RCC 7860 (cell line): ENCODE measurements at places on chromosomes 11 and 22.

DNA sequence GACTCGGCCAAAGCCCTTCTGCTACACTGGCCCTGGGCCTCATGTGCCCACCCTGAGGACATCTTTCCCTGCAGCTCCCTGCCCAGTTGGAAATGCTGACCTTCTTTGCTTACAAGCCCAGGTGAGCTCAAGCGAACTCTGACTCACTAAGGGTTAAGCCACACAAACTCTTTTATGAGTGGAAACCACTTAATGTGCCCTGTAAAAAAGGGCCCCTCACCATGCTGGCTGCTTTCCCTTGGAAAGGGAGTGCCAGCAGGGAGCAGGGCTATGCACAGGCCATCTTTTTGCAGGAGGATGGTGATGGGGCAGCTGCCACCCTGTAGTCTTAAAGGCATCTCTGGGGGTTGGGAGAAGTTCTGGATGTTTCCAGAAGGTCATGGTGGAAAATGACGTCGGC is 18.7 kb downstream of the EHF start:
- DNase-seq, result no peak

DNA sequence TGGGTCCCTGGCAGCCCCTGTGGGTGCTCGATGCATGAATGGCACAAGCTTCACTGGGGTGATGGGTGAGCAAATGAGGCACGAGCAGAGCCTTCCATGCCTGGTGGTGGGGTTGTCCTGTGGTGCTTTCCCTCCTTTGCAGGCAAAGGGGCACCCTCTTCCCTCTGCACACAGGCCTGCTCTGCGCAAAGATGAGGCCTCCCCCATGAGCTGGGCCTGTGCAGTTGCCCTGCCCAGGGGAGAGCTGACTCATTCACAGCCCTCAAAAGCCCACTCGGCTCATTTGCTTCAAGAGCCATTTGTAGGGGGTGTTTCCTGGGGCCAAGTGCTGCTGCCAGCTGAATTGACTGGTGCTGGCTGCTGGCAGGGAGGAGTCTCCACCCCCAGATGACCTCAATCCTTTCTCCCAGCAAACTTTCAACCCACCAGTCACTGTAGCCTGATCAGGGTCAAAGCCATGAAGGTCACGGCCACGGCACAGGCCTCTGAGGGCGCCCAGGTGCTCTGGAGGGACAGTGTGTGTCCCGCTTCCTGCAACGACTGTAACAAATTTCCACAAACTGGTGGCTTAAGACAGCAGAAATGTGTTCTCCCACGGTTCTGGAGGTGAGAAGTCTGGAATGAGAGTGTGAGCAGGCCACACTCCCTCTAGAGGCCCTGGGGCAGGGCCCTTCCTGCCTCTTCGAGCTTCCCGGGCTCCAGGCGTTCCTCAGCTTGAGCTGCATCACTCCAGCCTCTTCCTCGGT is 48.8 kb upstream of the ANO1 start:
- no peak for DNase-seq

DNA sequence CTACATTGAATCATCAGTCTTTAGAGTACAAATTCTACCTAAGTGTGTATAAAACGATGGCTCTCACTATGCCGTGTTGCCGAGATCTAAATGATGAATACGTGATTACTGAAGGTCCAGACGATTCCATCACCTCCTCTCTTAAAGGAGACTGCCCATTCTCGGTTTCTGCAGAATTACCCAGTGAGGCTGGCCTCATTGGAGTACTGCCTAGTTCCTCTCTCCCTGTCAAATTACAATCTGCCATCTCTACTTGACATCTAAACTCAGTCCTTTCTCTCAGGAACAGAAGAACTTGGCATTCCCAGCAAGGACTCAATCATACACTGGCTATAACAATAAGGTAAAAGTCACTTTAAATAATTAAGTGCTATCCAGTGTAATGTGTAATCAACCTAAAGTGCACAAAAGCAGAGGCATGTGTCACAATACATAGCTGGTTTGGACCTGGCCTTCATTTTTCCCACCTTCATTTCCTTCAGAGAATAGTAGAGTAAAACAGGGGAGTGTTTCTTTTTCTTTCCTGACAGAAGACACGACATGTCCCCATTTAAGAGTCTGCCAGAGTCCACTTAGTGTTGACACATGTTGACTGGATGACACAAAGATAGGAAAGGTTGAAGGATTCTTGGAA is 634.1 kb downstream of the LRRC4C start:
- DNase-seq, result no peak

DNA sequence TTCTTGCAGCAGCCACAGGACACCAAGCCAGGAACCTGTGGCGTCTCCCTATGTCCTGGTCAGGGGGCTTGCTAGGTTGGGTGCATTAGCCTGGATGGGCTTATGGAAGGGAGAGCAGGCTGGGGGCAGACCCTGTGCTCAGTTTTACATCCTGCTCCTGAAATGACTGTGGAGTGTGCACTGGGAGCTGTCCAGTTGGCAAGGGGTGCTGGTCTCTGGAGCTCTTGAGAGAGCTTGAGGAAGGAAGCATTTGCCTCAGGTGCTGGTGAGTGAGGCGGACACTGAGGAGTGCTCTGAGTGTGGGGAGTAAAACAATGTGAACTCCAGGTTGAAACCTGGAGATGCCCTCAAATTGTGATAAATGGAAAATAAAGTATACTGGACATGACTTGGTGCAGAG is 3.4 kb downstream of the SCGB1D4 start:
- no peak for DNase-seq

GRCh38 chr11:95920460-95921105 is 3.3 kb downstream of the MTMR2 start:
- DNase-seq, result no peak

- DNase-seq, result peak; percentile 77
Measured at GRCh38 chr22:30224161-30224857, 22.2 kb downstream of the LIF start.

- DNase-seq, result no peak
Measured at GRCh38 chr11:1858154-1858553, 5.3 kb downstream of the LSP1 start.

DNA sequence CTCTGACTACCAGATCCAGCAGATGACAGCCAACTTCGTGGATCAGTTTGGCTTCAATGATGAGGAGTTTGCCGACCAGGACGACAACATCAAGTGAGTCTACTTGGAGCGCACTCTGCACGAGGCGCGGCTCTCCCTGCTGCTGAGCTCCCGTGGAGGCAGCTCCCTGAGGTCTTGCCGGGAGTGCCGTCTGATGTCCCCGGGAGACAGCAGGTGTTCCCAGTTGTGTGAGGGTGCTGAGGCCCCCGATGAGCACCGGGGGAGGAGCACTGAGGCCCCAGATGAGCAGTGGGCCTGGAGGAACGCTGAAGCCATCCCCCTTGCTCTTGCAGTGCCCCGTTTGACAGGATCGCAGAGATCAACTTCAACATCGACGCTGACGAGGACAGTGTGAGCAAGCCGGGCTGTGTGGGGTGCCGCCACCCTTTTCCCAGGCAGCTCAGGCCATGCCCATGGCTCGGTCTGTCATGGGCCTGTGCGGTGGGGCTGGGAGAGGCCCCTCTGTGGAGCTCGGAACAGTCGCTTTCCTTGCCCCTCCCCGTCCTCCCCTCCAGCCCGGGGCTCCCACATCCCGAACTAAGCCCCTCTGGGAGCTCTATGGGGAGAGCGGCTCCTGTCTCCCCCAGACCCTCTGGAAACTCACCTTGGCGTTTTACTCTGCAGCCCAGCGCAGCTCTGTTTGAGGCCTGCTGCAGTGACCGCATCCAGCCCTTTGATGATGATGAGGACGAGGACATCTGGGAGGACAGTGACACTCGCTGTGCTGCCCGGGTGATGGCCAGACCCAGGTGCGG is 37.1 kb downstream of the SBF1 start:
- no peak for DNase-seq

DNA sequence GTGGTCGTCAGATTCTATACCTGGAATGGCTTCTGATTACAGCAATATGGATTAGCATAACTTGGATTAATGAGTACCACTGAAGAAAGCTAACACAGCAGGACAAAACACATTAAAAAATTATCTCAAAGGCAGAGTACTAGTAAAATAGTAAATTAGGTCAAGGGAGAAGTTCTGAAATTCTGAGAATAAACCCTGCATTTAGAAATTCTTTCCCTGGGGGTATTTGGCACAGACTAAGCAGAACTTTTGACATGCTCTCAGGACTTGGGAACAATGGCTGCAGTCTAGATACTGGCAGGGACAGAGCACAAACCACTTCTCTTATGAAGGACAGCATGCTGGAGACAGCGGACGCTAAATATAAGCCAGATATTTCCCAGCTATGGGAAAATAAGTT is 85.6 kb upstream of the GRIA4 start:
- DNase-seq, result no peak

DNA sequence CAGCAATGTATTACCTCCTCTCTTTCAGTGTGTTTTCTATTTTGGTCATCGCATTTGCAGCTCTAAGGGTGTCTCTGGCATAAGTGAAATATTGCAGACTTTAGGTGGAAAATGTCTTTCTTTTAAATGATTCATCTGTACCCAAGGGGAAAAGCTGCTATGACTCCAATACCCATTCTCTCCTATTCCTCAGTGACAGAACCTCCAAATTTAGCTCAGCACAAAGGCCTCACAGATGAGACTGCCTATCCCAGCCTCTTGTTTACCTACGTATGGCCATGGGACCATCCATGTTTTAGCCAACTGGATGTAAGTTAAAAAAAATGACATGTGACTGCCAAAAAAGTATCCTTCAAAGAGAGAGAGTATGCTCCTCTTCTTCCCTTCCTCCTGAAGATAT is 7.9 kb downstream of the MTMR2 start:
- no peak for DNase-seq

GRCh38 chr11:131038597-131038996 is 122.3 kb upstream of the SNX19 start:
- DNase-seq, result no peak

DNA sequence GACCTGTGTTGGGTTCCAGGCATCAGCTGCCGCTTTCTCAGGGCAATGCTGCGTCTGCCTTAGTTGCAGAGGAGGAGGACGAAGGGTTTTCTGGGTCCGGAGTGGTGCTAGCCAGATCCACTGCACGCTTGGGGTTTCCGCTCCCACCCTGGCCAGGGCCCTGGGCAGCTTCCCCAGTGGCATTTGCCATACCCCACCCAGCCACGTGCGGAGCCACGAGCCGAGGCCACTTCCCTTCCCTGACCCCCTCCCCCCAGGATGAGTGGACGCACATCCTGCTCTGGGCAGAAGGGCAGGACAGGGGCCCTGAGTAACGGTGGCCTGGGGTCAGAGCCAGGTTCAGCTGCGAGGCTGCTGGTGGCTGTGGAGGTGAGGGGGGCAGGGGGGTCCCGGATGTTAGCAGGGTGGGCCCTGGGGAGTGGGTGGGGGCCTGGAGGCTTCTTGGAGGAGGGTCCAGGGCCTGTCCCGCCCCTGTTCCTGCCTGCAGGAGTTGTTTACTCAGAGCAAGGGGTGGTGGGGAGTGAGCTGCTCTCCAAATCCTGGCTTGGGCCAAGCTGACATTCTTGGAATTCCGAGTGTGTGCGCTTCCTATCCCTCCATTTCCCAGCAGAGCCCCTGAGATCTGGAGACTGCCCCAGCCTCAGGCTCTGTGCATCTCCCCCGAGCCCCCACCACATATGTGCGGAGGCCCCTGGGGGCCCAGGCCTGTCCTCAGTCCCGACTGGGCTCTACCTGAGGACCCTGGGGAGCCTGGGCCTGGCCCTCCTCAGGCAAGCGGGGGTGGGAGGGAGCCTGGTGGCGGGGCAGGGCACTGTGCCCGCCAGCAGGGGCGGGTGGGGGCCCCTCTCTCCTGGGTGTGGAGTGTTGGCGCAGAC is 1.4 kb downstream of the TSPAN4 start:
- peak; percentile 90 for DNase-seq

DNA sequence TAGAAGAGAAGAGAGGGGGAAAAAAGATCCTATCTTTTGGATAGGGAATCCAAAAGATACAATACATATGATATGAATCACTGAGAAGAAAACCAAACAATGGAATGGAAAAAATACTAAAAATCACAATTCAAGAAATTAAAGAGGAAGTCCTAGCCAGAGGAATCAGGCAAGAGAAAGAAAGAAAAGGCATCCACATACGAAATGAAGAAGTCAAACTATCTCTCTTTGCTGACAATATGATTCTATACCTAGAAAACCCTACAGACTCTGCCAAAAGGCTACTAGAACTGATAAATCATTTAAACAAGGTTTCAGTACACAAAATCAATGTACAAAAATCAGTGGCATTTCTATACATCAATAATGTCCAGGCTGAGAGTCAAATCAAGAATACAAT is 91.4 kb downstream of the EFCAB6 start:
- no peak for DNase-seq

DNA sequence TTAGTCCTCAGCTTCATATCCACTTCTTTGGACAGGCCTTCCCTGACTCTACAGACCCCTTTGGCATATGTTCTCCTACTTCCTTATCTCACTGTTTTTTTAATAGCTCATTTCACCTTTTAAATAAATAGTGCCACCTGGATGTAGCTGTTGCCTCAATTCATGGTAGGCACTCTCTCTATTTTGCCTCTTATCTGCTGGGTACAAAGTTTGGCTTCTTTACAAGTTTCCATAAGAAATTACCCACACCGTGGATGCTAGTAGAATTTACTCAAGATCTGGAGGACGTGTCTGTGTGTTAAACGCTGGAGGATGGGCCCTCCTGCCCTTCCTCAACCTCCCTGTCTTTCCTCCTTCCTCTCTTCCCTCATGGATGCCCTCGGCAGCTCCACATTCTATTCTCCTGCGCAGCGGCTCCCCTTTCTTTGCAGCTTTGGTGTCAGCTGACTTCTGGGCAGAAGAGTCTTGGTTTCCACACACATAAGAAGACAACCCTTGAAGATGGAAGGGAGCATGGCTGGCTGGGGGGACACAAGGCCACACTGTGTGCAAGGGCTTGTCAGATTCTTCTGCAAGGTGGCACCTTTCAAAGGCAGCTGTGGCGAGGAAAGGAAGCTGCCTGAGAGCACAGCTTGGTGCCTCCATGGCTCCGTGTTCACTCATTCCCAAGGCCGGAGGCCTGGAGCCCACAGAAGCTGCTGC is 212.6 kb downstream of the SNX19 start:
- DNase-seq, result no peak

- no peak for DNase-seq
Measured at GRCh38 chr11:15585602-15586331, 471.0 kb downstream of the INSC start.

DNA sequence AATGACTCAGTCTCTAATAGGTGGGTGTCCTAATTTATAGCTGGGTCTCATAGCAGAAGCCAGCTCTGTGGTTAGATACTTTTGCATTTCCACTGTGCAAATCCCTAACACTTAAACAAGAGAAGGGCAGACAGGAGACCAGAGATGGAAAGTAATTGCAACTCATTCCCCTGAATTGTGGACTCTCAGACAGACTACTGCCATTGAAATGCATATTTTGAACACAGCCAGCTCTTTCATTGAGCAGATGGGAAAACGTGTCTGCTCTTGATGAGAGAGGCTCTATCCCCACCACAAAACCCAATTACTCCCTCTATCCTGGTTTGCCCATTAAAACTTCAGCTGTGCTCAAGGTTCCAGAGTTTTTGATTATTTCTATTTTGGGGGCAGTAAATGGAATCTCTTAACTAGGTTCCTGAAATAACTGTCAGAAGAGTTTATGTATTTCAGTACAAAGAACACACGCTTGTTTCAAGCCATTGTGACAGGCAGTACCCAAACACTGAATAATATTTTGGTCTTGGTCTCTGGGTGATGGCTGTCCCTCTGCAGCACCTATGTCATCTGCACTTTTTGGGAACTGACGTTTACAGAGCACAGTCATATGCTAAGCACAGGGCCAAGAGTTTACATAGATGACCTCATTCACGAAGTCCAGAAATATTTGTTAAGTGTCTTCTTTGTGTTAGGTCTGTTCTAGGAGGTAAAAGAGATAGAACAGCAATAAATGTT is 41.7 kb downstream of the FAM227A start:
- DNase-seq, result no peak

GRCh38 chr11:5229796-5230195 is 2.9 kb upstream of the HBB start:
- DNase-seq, result no peak

- DNase-seq, result no peak
Measured at GRCh38 chr11:74256378-74257133, 54.9 kb downstream of the P4HA3 start.
